ENCODE measurements at places on chromosomes 11 and 22. TPM values are rescaled to one million over a fixed set of nuclear protein-coding genes. Genes with fewer than 3 reads are reported as not detected.

DNA sequence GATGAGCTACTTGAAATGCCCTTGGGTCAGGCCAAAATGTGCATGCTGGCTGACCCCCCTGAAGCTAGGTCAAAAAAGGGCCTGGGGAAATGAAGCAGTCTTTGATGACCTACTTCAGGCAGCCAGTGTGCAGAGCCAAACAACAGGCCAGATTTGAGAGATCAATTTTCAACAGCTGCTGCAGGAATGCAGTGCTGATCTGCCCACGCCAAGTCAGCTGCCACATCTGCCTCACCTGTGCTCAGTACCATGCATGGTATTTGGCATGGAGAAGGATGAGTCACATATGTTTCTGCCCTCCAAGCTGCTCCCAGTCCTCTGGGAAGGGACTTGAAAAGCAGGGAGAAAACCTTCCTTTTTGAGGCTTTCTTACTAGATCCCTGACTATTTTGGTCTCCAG lies 35.8 kb downstream of the MTNR1B start:
- H3K4me1 ChIP-seq: peaks cover 28% of the 10 kb centered on the region
- no peak overlapping the region for H3K27ac ChIP-seq
- no peaks in the 10 kb centered on the region for H3K27me3 ChIP-seq
- DNase-seq: no peak
- no peak overlapping the region for H3K4me3 ChIP-seq

DNA sequence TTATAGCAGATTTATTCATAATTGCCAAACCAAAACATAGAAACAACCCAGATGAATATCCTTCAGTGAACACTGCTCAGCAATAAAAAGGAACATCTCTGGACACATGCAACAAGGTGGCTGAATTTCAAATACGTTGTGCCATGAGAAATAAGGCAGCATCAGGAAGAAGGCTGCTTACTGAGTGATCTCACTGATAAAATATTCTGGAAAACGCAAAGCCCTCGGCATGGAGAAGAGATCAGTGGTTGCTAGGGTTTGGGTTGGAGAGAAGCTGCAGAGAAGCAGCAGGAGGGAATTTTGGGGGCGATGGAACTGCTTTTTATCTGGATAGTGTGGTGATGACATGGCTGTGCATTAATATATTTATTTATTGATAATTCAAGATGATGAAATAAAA lies 11.0 kb upstream of the SHANK2 start:
- H3K27ac ChIP-seq: no peak overlapping the region
- no peaks in the 10 kb centered on the region for H3K36me3 ChIP-seq
- DNase-seq: no peak

DNA sequence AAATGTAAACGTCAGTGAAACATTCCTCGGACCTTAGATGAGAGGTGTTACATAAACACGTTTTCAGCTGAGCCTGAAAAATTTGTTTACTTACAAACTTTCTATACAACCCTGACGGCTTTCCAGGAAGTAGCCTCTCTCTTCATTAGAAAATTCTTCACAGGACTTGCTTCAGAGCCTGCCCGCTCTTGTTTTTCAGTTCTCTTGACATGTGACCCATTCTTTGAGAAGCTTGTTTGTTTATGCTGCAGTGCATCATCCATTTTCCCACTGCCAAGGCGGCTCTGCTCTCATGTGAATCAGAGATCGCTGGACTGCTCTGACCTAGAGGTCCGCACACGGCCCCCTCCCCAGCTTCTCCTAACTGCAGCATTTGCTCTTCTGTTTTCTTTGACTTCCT lies 47.9 kb upstream of the ARHGAP42 start:
- H3K4me1 ChIP-seq: peaks cover 50% of the 10 kb centered on the region
- H3K27ac ChIP-seq: peak overlapping the region; percentile 76
- H3K27me3 ChIP-seq: no peaks in the 10 kb centered on the region
- no peaks in the 10 kb centered on the region for H3K36me3 ChIP-seq

TIGD3 gene
- total RNA-seq: 3.3 TPM

GRCh38 chr11:128763224-128763623 lies 69.4 kb downstream of the FLI1 start:
- H3K27ac ChIP-seq: no peak overlapping the region
- no peak for DNase-seq
- no peaks in the 10 kb centered on the region for H3K27me3 ChIP-seq
- no peaks in the 10 kb centered on the region for H3K36me3 ChIP-seq

PDE2A gene
- total RNA-seq: 3.0 TPM
